ENCODE measurements at places on chromosomes 1 and 21. TPM values are rescaled to one million over a fixed set of nuclear protein-coding genes. Genes with fewer than 3 reads are reported as not detected.

Gene HAO2
- total RNA-seq, result not detected

Gene FHAD1
- total RNA-seq, result 5.0 TPM

- no peak for DNase-seq
Measured at GRCh38 chr1:150970808-150971582, 3.6 kb downstream of the CERS2 start.

GRCh38 chr1:155266553-155266952, 4.4 kb upstream of the SCAMP3 start:
- DNase-seq, result no peak

- DNase-seq, result no peak
Measured at GRCh38 chr1:230516889-230517288, 90.8 kb upstream of the PGBD5 start.

- DNase-seq, result no peak
Measured at GRCh38 chr1:2226525-2227345, 1.4 kb upstream of the SKI start.

DNA sequence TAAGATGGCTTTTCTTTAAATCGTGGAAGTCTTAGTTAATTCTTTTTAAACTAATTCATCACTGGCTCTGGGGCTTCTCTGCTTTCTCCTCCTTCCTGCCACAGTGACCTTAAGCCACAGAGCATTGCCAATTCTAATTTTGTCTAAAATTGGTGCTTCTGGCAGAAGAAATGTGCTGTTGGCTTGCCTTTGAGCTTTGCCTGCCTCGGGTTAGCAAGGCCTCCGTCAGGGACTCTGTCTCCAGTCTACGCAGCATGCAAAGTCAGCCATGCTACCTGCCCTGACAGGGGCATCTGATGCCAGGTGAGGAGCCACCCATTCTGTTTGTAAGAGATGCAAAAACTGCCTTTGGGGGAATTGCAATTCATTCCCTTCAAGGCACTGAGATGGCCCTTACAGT, 25.2 kb downstream of the CLDN14 start:
- DNase-seq, result no peak

- no peak for DNase-seq
Measured at GRCh38 chr1:58791106-58791505, 7.3 kb upstream of the JUN start.

- DNase-seq, result no peak
Measured at GRCh38 chr1:201181726-201182125, 8.9 kb upstream of the IGFN1 start.
